Activated T-cell treated with anti-CD3 and anti-CD28 coated beads, Interleukin-2, amount 50 U/mL, for 4 hours (primary cell): ENCODE measurements at places on chromosomes 5 and 9. TPM values are rescaled to one million over a fixed set of nuclear protein-coding genes. Genes with fewer than 3 reads are reported as not detected.

ACOT12 gene
- not detected for total RNA-seq

DNA sequence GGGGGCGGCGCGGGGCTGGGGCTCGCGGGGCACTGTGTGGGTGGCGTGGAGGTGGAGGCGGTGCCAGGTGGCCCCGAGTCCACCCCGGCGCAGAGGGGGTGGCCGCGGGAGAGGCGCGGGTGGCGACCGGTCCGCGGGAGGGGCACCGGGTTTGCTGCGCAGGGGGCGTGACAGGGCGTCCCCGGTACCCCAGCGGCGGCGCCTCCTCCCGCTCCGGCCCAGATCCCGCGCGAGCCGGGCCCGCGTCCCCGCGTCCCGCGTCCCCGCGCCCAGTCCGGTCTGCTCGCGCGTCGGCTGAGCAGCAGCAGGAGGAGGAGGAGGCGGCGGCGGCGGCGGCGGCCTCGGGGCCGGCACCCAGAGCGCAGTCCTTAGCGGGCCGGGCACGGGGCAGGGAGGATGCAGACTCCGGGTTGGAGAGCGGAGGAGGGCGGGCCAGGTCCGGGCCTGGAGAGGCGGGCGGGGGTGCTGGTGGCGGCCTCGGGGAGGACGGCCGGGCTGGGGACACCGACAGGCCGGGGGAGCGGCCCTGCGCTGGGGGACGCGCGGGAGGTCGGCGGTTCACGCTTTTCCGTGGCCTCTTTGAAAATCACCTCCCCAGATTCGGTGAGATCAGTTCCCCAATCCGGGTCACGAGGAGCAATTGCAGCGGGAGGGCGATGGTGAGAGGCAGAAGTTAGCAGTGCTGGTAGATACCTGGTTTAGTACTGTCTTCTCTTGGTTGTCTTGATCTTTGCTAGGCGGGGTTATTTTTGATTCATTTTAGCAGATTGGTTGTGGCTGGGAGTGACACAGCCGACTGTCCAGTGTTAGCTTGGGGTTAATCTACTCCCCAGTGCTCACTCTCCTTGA is 1.7 kb downstream of the TRIO start:
- peak; percentile 14 for DNase-seq

- no peak for DNase-seq
Observed at GRCh38 chr5:139043157-139043905, 154.8 kb downstream of the SIL1 start.

DNA sequence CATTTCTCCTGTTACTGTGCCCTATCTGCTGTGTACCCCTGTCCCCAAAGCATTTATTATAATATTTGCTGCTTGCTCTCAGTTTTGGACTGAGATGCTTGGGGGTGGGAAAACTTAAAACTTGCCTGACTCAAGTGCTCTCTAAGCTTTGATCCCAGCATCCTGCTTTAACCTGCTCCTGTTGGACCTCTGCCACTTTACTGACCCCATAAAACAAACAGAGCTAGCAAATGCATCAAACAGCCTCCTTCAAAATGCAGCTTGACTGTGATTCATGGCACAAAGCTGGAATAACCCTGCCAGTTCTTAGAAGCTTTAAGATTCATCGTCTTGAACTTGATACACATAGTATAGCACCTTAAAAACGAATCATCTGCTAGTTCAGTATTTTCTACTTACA is 212.5 kb downstream of the DEPDC1B start:
- no peak for DNase-seq

- peak; percentile 80 for DNase-seq
Observed at GRCh38 chr9:95510709-95511615, 5.8 kb downstream of the PTCH1 start.

GABRP gene
- total RNA-seq: not detected

FOXD4L3 gene
- total RNA-seq: not detected

ZNF354B gene
- total RNA-seq: 11.1 TPM

IL31RA gene
- not detected for total RNA-seq

- DNase-seq: peak; percentile 50
Observed at GRCh38 chr9:35051069-35051967, 21.1 kb downstream of the VCP start.

STK10 gene
- 79.0 TPM for total RNA-seq

GRCh38 chr9:35814106-35814840 is 569 bp downstream of the HINT2 start:
- DNase-seq: no peak

GRCh38 chr9:81032030-81032572 is 657.2 kb downstream of the TLE1 start:
- DNase-seq: no peak

- DNase-seq: no peak
Observed at GRCh38 chr9:24932785-24933184, 387.1 kb upstream of the IZUMO3 start.

DNA sequence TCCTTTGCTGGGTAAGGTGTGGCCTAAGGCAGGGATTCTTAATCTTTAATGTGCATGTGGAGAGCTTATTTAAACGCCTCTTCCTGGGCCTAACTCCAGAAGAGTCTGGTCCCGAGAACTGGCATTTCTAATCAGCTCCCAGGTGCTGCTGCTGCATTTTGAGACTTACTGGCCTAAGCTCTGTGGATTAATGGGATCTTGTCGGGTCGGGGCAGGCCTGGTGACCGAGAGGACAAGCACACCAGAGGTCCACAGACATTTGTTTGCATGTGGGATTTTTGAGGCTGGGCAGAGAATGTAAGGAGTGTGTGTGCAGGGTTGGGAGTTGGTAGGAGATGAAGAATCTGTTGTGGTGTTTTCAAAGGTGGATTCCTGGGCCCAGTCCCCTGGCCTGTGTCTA is 95.0 kb upstream of the DAP start:
- DNase-seq: no peak

PLAC8L1 gene
- 0.55 TPM for total RNA-seq

DNA sequence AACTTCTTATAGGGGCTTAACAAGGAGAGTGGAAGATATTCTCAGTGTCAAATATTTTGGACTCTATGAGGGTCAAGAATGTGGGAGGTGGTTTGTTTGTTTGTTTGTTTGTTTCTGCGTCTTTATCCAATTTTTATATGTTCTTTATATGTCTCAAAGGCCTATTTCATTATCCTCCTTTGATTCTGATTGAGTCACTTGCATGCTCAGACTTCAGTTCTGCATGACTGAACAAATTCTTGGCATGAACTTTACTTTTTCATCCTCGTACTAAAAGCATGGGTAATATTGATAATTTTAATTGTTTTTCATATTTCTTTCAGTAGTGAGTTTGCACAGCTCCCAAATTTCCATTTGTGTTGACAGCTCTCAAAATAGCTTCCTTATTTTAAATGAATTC is 19.2 kb upstream of the ERBIN start:
- no peak for DNase-seq

MEGF9 gene
- total RNA-seq: 3.4 TPM

DNA sequence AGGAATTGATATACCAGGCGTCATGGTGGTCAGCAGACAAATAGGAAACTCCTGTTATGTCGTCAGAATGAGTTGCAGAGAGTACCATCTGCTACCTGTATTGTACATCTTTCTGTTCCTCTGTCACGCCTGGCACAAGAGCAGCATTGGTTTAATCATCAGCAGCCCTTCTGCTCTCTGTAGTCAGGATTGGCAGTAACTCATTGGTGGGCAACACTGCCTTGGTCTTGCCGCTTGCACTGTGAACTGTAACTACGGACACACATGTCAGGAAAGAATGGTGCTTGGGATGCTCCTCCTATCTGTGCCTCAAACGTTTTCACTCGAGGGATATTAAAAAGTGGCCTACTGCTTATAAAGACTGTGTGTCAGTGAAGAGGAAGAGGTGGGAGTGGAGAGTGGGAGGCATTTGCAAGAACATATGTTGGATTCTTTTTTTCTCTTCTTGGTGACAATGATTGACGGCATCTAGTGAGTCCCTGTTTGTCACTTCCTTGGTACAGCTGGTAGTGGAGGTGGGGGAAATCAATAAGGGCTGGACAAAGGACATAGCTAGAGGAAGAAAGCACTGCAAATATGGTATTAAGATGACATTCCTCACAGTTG is 76.6 kb downstream of the F2RL2 start:
- DNase-seq: no peak

- DNase-seq: no peak
Observed at GRCh38 chr5:168570490-168571328, 8.5 kb downstream of the PANK3 start.

DNA sequence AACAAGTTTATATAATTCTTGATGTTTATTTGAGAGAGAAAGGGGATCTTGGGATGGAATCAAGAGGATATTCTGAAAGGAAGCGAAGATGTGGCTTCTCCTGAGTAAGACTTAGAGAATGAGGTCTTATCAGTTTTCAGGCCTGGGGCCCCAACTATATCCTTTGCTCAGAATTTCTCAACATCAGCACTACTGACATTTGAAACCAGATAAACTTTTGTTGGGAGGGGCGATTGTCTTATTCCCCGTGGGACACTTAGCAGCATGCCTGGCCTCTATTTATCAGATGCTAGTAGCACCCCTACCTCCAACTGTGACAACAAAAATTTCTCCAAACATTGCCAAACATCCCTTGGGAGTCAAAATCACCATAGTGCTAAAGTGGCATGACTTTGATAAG is 567.7 kb downstream of the MAT2B start:
- DNase-seq: no peak

DNA sequence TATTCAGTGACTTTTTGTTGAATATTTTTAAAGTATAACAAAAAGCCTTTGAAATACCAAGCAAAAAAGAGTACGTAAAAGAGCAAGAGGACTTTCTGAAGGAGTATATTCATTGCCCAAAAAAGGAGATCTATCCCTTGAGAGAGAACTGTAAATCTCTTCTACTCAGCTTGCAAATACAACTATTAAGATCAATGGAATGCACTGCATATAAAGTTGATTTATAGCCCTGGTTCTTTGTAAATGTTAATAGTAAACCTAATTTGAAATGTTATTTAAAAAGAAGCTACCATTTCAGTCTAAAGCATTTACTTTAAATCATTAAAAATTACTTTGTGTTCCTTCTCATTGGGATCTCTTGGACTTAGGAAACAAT is 168.1 kb downstream of the PDE4D start:
- no peak for DNase-seq

IER5L gene
- 1.8 TPM for total RNA-seq

- no peak for DNase-seq
Observed at GRCh38 chr5:79612667-79613198, 492 bp downstream of the TENT2 start.

LCN9 gene
- not detected for total RNA-seq

STOML2 gene
- 325 TPM for total RNA-seq

- no peak for DNase-seq
Observed at GRCh38 chr5:131180407-131180806, 9.7 kb downstream of the LYRM7 start.

GRCh38 chr5:146921225-146921624 is 42.7 kb upstream of the PPP2R2B start:
- no peak for DNase-seq

PTGDS gene
- total RNA-seq: 0.51 TPM

PCDHA8 gene
- total RNA-seq: not detected

- peak; percentile 38 for DNase-seq
Observed at GRCh38 chr9:135701959-135702721, at the start of gene KCNT1. Gene KCNT1 (plus strand): TSS chr9:135702185. CDS start chr9:135702259, 74 bp downstream.

GRCh38 chr5:133408322-133408721 is 204.0 kb downstream of the FSTL4 start:
- no peak for DNase-seq

DNA sequence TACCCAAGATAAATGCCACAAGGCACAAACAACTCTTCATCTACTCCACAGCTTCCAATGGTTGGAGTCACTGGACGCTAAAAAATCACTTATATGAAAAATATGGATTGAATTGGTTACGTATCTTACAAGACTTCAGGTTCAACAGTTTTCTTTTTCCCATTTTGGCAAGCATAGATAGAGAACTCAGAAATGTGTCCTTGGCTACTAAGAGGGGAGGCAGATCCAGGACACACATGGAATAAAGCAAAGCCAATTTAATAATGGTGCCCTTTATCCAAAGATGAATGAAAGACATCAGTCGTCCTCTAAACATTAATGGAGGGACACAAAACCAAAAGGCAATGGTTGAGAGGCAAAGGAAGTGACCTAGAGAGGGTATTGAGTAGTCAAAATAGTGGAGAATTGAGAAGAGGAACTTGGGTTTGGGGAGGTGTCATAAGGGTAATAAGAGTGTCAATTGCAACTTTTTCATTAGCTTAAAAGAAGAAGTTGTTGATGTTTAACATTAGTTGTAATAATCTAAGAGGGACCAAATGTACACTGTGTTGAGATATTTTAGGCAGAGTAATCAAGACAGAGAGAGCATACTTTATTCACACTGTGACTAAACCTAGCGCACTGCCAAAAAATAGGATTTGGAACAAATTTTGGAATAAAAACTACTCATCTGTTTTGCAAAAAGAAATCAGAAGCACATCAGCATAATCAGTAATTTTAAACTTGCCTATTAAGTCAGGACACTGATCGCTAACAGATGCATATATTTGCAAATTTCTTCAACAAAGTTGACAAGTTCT is 308.2 kb downstream of the ARL15 start:
- no peak for DNase-seq

- no peak for DNase-seq
Observed at GRCh38 chr5:132103969-132104391, 30.4 kb downstream of the CSF2 start.

- DNase-seq: no peak
Observed at GRCh38 chr5:6754766-6755165, 41.5 kb downstream of the TENT4A start.

ADAMTS13 gene
- total RNA-seq: 0.60 TPM

DNA sequence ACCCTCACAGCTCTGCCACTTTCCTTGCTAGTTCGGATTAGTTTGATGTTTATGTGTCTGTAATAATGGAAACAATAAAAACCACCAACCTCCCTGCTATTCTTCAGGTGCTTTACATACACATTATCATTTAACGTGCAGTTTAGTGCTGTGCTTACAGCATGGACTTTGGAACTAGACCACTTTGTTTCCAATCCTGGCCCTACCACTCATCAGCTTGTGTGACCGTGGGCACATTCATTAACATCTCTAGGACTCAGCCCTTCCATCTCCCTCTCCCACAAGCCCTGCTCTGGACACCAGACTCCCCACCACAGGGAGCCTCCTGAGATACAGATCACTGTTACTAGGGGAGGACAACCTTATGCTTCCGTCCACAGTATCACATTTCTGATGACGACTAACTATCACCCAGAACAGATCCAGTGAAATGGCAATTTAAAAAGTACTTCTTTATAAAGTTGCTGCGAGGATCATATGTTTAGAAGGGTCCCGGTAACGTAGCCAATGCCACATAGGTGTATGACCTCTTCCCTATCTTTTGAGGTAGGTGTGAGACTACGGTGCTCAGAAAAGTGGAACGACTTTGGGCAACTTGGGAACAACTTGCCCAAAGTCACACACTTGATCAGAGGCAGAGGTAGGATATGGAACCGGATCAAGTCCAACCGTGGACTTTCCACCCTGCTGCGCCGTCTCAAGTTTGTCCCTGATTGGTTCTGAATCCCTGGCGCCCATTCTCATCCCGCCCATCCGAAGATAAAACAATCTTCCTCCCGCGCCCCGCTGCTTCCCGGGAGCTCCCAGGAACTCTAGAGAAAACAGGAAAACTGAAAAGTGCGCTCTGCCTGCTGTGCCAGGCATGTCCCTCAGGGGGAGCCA is 132.4 kb upstream of the NIPBL start:
- no peak for DNase-seq

GMCL2 gene
- not detected for total RNA-seq

EQTN gene
- not detected for total RNA-seq

- DNase-seq: no peak
Observed at GRCh38 chr5:125233944-125234343, 487.5 kb upstream of the ZNF608 start.
